Peyer's patch (tissue), 4 donors: ENCODE measurements at places on chromosomes 13 and 19. TPM values are rescaled to one million over a fixed set of nuclear protein-coding genes. Genes with fewer than 3 reads are reported as not detected.
A peak's percentile ranks its signal among the peaks of the same experiment; 100 is the strongest.

GRCh38 chr19:29806098-29806866, 5.5 kb upstream of the CCNE1 start:
- no peak for DNase-seq
- H3K4me3 ChIP-seq = no peak overlapping the region
- no peak overlapping the region for H3K27ac ChIP-seq
- no peaks in the 10 kb centered on the region for H3K36me3 ChIP-seq
- no peaks in the 10 kb centered on the region for H3K27me3 ChIP-seq

- H3K27me3 ChIP-seq = no peaks in the 10 kb centered on the region
- no peak overlapping the region for H3K4me3 ChIP-seq
- DNase-seq = no peak
- no peak overlapping the region for H3K27ac ChIP-seq
Observed at GRCh38 chr13:40819797-40820315, 30.4 kb downstream of the SLC25A15 start.

GPX4 gene
- 493 TPM for total RNA-seq

CD22 gene
- 10.9 TPM for total RNA-seq

DNA sequence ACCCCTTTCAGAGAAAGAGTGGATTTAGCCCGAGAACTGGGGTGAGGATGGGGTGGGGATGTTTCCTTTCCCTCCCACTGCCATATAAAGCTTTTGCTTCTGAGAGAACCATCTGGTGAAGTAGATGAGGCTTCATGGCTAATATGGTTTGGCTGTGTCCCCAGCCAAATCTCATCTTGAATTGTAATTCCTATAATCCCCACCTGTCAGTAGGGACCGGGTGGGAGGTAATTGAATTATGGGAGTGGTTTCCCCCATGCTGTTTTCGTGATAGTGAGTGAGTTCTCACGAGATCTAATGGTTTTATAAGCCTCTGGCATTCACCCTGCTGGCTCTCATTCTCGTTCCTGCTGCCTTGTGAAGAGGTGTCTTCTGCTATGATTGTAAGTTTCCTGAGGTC, 270.9 kb downstream of the LMO7 start:
- no peaks in the 10 kb centered on the region for H3K4me1 ChIP-seq
- no peaks in the 10 kb centered on the region for H3K27me3 ChIP-seq
- DNase-seq = no peak
- H3K27ac ChIP-seq = no peak overlapping the region
- H3K36me3 ChIP-seq = no peaks in the 10 kb centered on the region
- no peak overlapping the region for H3K4me3 ChIP-seq

- H3K4me3 ChIP-seq = no peak overlapping the region
- no peaks in the 10 kb centered on the region for H3K36me3 ChIP-seq
- no peaks in the 10 kb centered on the region for H3K4me1 ChIP-seq
- no peak for DNase-seq
- no peak overlapping the region for H3K27ac ChIP-seq
Observed at GRCh38 chr13:96632536-96633320, 361.5 kb downstream of the OXGR1 start.

- no peaks in the 10 kb centered on the region for H3K36me3 ChIP-seq
- H3K4me3 ChIP-seq = no peak overlapping the region
- no peak for DNase-seq
- no peaks in the 10 kb centered on the region for H3K4me1 ChIP-seq
- no peak overlapping the region for H3K27ac ChIP-seq
Observed at GRCh38 chr13:109693213-109693612, 93.2 kb downstream of the IRS2 start.

- DNase-seq = no peak
- peak overlapping the region; percentile 42 for H3K4me3 ChIP-seq
- H3K36me3 ChIP-seq = no peaks in the 10 kb centered on the region
- peak overlapping the region; percentile 79 for H3K27ac ChIP-seq
Observed at GRCh38 chr19:8610936-8611300, 403 bp upstream of the ADAMTS10 start.

- no peaks in the 10 kb centered on the region for H3K27me3 ChIP-seq
- no peaks in the 10 kb centered on the region for H3K4me1 ChIP-seq
- no peaks in the 10 kb centered on the region for H3K36me3 ChIP-seq
- H3K27ac ChIP-seq = no peak overlapping the region
Observed at GRCh38 chr19:23527797-23528196, 132.5 kb upstream of the ZNF91 start.

ZNF57 gene
- 2.5 TPM for total RNA-seq

CAMSAP3 gene
- total RNA-seq = 57.3 TPM
